ENCODE measurements at places on chromosomes 6 and 20.

DNA sequence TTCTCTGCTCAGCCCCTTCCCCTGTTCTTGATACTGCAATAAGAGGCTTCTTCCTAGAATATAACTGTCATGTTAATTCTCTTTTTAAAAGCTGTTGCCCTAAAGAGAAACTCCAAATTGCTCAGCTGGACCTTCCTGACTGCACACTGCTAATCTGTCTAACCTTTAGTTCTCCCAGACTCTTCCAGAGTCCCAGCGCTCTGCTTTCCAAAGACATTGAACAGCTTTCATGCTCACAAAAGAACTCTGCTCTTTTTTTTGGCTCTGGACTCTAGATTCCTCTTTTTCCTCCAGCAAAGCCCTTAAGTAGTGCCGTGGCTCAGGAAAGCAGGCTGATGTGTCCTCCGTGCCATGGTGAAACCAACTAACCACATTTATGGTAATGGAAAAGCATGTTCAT, 356.6 kb upstream of the RSPO3 start:
- DNase-seq = no peak

DNA sequence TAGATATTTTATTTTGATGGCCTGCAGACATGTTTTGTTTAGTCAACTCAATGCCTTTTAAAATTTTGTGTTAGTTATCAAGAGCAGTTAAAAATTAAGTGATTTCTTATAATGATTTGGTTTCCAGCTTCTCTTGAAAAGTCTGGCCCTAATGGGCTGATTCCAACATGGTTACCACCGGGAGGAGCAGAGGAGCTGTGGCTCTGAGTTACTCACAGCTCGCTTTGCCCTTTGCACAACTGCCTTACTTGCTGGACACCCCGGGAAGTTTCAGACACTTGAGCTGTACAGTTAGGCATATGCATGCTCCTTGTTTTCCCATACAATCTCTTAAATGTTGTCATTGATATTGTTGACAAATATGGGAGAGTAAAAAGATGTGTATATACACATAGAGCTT, 173.1 kb upstream of the MMS22L start:
- no peak for DNase-seq

- DNase-seq = no peak
Observed at GRCh38 chr6:87766211-87766610, 64.2 kb upstream of the AKIRIN2 start.

- DNase-seq = no peak
Observed at GRCh38 chr6:33207552-33208090, 679 bp upstream of the RING1 start.

GRCh38 chr6:68506911-68507310, 128.2 kb upstream of the ADGRB3 start:
- DNase-seq = no peak

GRCh38 chr6:150549674-150550101, 50.0 kb upstream of the PLEKHG1 start:
- peak; percentile 74 for DNase-seq

- no peak for DNase-seq
Observed at GRCh38 chr20:44011251-44011940, 96.7 kb downstream of the TOX2 start.

DNA sequence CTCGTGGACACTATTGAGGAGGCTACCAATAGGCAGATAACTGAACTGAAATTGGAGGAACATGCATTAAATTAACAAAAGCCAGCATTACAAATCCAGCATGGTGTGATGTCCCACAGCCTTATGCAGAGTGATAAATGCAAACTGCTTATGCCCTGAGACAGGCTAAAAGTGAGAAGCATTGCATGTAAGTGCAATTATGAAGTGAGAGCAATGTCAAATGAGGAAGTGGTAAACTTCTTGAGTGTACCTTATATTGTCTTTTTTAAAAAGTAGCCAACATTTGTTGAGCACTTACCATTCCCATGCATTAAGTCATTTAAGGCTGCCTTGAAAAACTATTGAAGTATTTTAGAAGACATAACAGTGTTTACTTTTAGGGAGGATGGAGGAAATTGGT, 212.2 kb downstream of the TBC1D7 start:
- DNase-seq = no peak

DNA sequence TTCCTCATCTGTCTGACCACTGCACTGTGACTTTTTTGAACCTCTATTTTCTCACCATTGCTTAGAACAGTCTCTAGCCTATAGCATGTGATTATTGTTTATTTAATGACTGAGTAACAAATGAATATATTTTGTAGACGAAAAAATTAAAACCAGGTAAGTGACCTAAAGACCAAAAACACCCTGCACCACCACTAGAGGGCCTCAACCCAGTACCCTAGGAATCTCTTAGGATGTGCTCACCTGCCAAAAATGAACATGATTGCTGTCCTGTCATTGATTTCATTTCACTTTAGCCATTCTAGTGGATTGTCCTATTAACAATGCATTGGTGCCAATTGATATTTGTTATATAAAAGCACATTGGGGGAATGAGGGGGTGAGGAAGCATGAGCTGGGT, 199.1 kb downstream of the COL9A1 start:
- DNase-seq = no peak

- DNase-seq = no peak
Observed at GRCh38 chr6:130324657-130325056, 41.2 kb upstream of the TMEM200A start.

DNA sequence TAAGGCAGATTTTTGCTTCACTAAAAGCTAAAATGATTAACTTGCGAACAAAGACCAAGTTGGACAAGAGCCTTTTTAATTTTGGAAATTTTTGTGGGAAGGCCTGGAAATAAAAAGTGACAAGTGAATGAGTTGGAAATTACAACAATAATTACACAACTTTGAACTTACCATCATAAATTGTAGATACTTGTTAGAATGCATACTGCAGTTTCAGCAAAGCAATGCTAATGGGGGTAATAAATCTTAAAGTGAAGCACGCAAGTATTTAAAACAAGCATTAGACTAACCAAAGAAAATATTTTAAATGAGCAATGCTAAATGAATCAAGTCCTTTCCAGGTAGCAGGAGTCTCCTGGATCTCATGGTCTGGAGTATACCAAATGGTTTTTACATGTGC, 83.2 kb upstream of the EYA4 start:
- DNase-seq = no peak

DNA sequence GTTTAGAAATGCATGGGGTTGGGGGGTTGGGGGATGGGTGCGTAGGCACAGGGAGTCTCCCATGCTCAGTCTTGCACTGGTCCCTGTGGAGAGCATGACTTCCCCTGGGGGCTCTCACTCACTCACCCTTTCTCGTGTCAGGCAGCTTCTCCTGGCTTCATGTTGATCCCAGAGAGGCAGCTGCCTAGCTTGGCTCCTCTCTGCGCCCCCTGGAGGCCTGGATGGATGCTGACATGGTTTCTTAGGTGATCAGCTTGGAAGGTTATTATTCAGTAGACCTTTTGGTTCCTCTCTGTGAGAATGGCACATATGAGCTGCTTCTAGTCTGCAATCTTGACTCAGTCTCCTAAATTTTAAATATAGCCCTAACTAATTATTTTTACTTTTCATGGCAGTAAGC, 109.3 kb upstream of the FAM83B start:
- DNase-seq = no peak

DNA sequence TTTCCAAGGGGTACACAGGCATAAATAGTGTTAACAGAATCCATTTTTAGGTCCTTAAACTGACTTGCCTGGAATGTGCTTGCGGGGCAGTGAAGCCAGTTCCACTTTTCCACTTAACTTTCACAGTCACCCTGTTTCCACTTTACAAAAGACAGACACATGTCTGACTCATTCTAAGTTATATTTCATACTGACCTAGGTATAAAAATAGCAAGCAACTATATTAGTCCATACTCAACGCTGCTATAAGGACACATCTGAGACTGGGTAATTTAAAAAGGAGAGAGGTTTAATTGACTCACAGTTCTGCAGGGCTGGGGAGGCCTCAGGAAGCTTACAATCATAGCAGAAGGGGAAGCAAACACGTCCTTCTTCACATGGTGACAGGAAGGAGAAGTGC, 88.2 kb downstream of the MTFR2 start:
- no peak for DNase-seq

- no peak for DNase-seq
Observed at GRCh38 chr6:63940056-63940455, 304.5 kb downstream of the PHF3 start.

DNA sequence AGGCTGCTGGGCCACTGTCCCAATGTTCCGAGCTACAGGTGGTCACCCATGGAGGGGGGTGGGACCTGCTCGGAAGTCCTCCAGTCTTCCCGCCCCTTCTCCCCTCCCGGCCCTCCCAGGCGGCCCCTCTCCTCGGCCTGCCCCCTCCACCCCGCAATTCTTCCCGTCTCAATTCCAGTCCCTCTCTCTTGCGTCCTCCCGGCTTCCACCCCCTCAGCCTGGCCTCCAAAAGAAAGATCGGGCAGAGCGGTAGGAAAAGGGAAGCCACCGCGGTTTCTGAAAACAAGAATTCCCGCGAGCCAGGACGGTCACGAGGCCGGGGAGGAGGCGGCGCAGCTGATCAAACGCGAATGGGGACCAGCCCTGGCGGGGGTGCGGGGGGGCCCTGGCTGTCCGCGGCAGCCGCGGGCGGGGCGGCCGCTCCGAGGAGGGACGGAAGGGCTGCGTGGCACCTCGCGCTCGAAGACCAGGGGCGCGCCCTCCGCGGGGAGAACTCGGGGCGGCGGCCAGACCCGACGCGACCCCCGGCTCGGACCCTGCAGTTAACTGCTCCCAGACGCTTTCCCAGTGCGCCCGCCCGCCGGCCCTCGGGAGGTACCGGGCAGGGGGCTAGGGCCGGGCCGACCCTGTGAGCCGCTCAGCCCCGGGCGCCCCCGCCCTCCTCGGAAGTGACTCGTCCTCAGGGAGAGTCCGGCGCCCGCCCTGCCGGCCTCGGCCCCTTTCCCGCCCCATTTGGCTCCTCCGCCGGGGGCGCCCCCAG, 1.0 kb downstream of the PXDC1 start:
- peak; percentile 32 for DNase-seq

DNA sequence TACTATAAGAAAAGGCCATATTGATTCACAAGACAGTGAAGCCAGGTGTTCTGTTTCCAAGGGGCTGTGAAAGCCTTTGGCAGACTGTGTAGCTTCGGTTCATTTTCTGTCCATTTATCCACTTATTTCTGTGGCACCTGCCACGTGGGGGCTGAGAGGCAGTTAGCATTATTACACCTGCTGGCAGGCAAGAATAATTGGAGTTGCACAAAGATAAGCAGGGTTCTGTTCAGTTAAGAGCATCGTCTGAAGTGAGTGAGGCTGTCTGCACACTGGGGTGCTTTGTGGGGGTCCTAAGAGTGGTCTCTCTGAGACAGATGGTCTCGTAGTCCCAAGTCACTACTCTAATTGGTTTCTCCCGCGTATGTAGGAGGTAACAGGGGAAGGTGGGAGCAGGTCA, 60.6 kb upstream of the CCN6 start:
- no peak for DNase-seq

- no peak for DNase-seq
Observed at GRCh38 chr6:39388606-39389483, 66.3 kb upstream of the KCNK16 start.

DNA sequence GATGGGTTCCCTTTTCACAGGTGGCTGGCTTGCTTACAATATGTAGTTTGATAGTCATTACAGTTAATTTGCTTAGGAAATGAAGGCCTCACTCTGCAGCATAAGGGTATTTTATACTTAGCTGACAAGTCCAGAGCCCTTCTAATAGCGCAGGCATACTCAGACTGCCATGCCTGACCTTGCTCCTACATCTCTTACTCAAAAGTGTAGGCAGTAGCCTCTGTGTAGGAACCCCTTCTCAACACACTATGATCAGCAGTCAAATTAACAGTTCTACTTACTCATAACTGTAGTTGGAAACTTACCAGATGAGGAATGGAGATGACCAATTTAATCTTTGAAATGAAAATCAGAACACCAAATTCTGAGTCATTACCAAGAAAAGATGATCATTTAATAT, 373.5 kb downstream of the TBC1D32 start:
- DNase-seq = no peak

GRCh38 chr20:38727607-38728190, 3.4 kb downstream of the SLC32A1 start:
- no peak for DNase-seq
